ENCODE measurements at places on chromosomes 12 and 14.

GRCh38 chr12:92955997-92956663 is 27.0 kb upstream of the EEA1 start:
- DNase-seq: no peak

- no peak for DNase-seq
Observed at GRCh38 chr12:121096199-121096798, 36.4 kb upstream of the P2RX7 start.

- DNase-seq: no peak
Observed at GRCh38 chr12:5985471-5985870, 40.4 kb upstream of the ANO2 start.

DNA sequence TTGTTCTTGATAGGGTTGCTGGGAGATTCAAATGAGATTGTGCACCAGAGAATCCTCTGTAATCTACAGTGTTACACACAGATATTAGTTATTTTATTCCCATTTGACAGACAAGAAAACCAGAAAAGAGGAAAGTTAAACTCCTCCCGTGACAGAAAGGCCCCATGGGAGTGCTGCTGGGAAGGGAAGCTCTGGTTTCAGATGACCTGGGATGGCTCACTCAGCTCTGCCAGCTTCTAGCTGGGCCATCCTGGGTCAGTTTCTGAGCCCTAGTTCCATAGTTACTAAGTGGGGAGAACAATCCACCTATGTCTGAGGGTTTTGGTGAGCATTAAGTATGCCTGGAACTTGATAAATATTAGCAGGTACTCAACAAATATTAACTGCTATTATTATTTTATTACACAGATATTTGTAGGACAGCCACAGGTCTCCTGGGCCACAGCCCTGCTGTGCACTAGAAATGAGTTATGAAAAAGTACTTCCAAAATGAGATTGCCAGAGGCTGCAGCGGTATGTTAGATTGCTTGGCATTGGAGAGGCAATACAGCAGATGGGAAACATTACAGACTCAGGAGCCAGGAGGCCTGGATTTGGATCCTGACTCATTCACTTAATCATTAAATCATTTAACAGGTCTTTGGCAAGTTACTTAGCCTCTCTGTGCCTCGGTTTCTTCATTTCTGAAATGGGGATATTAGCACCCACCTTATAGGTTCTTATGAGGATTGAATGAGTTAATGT is 47.1 kb upstream of the STON2 start:
- no peak for DNase-seq

DNA sequence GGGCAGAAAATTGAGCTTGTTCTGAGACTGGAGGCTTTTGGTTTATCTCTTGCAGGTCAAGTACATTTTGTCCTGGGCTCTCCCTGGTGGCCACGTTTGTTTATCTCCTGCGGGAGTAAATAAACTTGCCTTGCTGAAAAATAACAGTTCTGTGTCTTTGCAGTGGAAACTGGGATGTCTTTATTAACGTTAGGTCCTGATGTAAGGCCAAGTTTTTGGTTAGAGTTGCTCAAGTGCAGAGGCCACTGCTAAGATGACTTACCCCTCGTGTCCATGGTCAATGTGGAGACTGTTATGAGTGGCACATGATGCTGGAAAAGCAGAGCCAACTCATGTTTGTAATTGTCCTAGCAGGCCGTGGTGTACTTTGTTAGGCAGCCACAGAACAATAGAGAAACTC is 3.8 kb downstream of the PTPN11 start:
- DNase-seq: no peak

DNA sequence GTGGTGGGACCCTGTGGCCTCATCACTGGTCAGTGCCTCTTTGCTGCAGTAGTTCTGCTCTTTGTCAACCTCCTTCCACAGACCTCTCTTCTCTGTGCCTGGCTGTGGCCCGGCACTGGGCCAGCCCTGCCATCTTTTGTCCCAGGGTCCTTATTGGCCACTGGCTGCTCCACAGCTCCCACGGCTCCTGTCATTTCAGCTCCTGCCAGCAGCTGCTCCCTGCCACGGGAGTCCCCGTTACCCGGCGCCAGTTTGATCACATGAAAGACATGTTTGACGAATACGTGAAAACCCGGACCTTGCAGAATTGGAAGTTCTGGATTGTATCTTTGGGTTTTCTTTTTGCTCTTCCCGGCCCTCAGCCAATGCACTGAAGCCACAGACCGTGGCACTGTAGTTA is 35.4 kb downstream of the IL31 start:
- DNase-seq: no peak

DNA sequence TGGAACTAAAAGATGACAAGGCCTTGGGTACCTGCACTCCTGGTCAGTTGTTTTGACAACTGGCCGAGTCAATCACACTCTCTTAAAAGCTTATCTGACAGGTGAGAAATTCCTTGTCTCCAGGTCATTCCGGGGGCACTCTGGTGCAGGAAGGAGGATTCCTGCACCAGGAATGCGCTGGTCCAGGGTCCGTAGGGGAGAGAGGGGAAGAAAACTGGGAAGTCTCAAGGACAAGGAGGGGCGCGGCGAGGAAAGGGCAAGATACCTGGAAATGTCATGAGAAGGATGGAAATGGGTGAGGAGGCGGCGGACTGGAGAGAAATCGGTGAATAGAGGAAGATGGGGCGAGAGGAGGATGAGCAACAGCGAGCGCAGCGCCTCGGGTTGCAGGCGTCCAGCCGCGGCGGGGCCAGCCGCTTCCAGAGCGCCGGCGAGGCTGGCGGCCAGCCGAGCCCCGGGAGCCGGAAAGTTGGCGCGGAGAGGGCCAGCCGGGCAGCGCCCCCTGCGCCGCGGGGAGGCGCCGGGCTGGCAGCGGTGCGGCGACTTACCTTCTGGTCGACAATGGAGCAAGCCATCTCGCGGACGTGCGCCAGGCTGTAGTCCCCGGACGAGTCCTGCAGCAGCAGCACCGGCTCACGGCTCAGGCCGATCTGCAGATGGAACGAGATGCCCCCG is 809 bp downstream of the PRKD1 start:
- no peak for DNase-seq

DNA sequence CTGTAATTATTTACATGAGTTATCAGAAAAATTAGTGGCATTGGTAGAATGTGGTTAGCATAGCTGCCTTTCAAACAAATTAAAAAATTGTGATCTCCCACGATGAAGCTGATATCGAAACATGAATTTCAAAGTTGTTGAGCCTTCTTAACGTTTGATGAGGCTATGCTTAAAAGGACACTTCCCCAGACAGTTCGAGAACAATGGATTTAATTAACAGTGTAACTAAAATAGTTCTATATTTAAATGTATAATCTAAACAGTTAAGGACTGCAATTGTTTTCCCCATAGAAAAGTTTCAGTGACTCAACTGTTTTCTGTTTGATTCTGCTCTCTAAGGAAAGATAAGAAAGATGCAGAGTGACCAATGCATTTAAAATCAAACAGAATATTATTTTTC is 1.6 kb downstream of the CLEC2B start:
- DNase-seq: no peak

DNA sequence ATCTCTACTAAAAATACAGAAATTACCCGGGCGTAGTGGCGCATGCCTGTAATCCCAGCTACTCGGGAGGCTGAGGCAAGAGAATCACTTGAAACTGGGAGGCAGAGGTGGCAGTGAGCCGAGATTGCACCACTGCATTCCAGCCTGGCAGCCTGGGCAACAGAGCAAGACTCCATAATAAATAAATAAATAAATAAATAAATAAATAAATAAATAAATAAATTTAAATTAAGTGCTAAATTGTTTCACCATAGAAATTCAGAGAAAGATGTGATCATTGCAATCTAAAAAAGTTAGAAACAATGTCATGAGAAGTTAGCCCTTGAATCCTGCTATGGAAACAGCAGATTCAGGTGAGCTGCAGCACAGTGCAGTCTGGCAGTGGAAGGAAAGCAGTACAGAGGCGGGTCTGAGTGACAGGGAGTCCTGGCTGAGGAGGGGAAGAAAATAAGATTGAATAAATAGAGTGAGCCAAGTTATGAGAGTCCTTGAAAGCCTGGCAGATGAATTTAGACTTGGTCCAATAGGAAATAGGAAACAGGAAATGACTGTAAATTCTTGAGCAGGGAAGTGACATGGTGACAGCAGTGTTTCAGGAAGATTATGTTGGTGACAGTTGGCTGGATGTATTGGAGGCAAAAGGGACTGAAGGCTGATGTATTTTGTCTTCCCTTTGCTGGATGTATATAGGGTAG is 241.5 kb downstream of the GXYLT1 start:
- DNase-seq: no peak

- no peak for DNase-seq
Observed at GRCh38 chr12:111409403-111409779, 3.7 kb downstream of the SH2B3 start.
